ENCODE measurements at places on chromosomes 16 and 17.

- DNase-seq: no peak
These were observed 5.7 kb upstream of the FN3K start for GRCh38 chr17:82729479-82730260.

- no peak for DNase-seq
These were observed 4.1 kb downstream of the ACE start for GRCh38 chr17:63480826-63481487.

DNA sequence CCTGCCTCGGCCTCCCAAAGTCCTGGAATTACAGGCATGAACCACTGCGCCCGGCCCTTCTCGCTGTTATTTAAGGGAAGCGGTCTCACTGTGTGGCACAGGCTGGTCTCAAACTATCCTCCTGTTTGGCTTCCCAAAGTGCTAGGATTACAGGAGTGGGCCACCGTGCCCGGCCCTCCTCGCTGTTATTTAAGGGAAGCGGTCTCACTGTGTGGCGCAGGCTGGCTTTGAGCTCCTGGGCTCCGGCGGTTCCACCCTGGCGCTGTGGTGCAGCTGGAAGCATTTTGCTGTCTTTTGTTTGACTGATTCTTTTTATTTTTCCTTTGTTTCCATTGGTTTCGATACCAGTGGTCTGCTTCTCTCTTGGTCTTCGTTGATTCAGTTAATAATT is 40.7 kb downstream of the FOXK2 start:
- DNase-seq: no peak

DNA sequence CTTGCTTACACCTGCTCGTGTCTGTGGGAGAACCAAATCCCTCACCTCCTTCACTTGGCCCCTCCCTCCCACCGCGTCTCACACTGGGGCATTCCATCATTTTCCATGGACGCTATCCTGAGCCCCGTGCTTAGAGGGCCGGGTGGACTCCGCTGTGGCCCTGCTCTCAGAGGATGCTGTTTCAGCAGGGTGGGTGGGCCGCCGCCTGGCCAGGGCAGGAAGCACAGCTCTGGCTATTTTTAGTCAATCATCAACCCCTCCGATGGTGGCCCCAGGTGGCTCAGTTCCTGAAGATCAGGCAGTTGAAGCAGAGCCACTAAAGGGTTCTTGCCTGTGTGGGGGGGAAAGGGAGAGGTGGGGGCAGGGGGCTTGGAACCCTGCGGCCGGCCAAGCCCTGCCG is 230.3 kb downstream of the ENGASE start:
- DNase-seq: no peak

Measured in stimulated activated CD8-positive, alpha-beta memory T cell treated with anti-CD3 and anti-CD28 coated beads, Interleukin-15, amount 100 ng/mL, for 48 hours (primary cell).